Liver (tissue), 10 donors: ENCODE measurements at places on chromosomes 13 and 19. TPM values are rescaled to one million over a fixed set of nuclear protein-coding genes. Genes with fewer than 3 reads are reported as not detected.

The GIPR gene
- total RNA-seq, result 0.05 TPM

The JAK3 gene
- total RNA-seq, result 7.1 TPM

The SKA3 gene
- total RNA-seq, result under 0.01 TPM

The VSTM2B gene
- total RNA-seq, result not detected

The PROZ gene
- total RNA-seq, result 10.6 TPM

The TSSK6 gene
- total RNA-seq, result 1.2 TPM

The ZNF66 gene
- 4.5 TPM for total RNA-seq

The CPB2 gene
- 175 TPM for total RNA-seq

The SPTBN4 gene
- total RNA-seq, result 1.1 TPM

GRCh38 chr19:38183251-38183897 lies 40.6 kb downstream of the DPF1 start:
- DNase-seq, result peak; percentile 39
- H3K4me3 ChIP-seq, result no peak overlapping the region
- no peak overlapping the region for H3K27ac ChIP-seq
- H3K4me1 ChIP-seq, result no peaks in the 10 kb centered on the region
- no peaks in the 10 kb centered on the region for H3K27me3 ChIP-seq

GRCh38 chr19:49570997-49571676 lies 9.2 kb downstream of the NOSIP start:
- peaks cover 15% of the 10 kb centered on the region for H3K4me1 ChIP-seq
- no peak overlapping the region for H3K4me3 ChIP-seq
- no peaks in the 10 kb centered on the region for H3K36me3 ChIP-seq
- no peak for DNase-seq
- peak overlapping the region; percentile 61 for H3K27ac ChIP-seq

DNA sequence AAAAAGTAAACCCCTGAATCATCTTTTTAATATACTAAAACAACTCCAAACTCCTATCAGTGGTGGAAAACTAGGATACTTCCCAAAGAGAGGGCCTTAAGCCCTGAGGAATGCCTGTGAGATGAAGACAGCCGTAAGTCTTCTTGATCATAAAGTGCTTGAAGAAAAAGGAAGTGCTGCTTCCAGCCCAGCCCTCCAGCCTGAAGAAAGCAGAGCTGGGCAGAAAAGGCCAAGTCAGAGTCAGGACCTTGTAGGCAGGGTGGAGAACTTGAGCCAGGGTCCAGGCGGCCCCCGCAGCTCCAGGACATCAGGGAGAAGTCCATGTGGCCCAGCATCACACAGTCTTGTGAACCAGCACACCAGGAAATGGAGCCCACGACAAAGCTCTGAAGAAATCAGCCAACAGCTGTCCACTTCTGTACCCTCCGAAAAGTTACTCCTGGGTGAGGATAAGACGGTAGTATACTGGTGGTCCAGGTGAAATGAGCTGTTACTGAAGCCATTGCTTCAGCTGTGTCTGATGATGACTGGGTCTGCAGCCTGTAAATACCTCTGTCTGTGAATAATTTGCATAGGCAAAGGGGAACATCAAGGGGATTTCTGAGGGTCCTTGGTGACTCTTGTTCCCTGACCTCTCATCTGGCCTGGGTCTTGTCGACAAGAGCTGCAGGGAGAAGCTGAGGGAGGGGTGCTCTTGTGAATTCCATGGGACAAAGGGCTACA lies 18.7 kb upstream of the CRYL1 start:
- H3K4me3 ChIP-seq, result no peak overlapping the region
- DNase-seq, result no peak
- no peaks in the 10 kb centered on the region for H3K36me3 ChIP-seq
- H3K27me3 ChIP-seq, result no peaks in the 10 kb centered on the region
- H3K4me1 ChIP-seq, result peaks cover 5% of the 10 kb centered on the region
- H3K27ac ChIP-seq, result no peak overlapping the region

GRCh38 chr13:46587807-46588418 lies 34.9 kb downstream of the LRCH1 start:
- no peaks in the 10 kb centered on the region for H3K27me3 ChIP-seq
- no peaks in the 10 kb centered on the region for H3K36me3 ChIP-seq
- no peak overlapping the region for H3K4me3 ChIP-seq
- peaks cover 19% of the 10 kb centered on the region for H3K4me1 ChIP-seq
- no peak overlapping the region for H3K27ac ChIP-seq

DNA sequence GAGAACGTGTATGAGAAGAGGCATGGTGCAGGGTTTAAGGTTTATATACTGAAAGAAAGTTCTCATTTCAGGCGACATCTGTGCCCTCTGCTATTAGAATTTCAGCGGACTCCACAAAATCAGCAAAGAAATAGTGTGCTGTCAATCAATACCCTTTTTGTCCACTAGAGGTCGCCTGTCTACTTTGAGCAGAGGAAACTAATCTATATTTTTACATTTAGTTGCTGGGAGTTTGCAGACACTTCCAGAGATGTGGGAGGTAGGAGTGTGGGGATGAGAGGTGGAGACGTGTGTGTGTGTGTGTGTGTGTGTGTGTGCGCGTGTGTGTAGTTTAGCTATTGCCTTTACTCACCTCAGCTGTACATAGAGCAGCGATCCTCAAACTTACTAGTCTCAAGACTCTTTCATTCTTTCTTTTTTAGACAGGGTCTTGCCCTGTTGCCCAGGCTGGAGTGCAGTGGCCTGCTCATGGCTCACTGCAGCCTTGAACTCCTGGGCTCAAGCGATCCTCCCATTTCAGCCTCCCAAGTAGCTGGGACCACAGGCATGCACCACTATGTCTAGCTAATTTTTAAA lies 9.7 kb downstream of the INAFM1 start:
- no peaks in the 10 kb centered on the region for H3K36me3 ChIP-seq
- H3K4me1 ChIP-seq, result peaks cover 2% of the 10 kb centered on the region
- DNase-seq, result no peak
- no peak overlapping the region for H3K27ac ChIP-seq

DNA sequence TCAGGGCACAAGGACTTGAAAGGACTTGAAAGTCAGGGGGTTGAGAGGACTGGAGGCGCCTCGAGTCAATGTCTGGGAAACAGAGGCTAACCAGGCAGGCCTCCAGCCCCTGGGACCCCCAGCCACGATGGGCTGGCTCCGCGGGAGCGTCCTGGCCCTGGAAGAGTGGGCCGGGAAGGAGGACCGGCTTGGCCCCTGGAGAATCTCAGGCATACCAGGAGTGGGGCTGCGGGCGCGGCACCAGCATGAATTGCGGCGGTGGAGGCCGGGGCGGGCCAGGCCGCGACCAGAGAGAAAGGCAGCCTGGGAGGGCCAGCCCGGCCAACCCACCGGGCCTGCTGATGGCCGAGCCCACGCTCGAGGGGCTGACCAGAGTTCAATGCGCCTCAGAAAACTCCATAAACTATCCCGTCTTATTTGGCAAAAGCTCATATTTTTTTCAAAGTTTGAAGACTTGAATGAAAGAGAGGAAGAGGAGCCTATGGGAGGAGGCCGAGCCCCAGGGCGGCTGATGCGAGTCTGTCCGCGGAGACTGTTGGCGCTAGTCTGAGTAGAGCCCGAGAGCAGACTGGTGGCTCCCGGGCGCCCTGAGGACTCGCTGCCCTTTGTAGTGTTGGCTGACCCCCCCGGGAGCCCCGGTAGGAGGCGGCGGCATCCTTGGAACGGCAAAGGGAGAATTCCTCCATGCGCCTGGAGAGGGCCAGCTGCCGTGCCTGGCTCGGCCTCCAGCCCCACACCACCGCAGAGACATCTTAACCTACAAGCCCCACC lies 68.0 kb downstream of the MLLT1 start:
- H3K4me1 ChIP-seq, result no peaks in the 10 kb centered on the region
- no peaks in the 10 kb centered on the region for H3K27me3 ChIP-seq
- H3K36me3 ChIP-seq, result peaks cover 22% of the 10 kb centered on the region
- no peak for DNase-seq
- no peak overlapping the region for H3K4me3 ChIP-seq
- H3K27ac ChIP-seq, result no peak overlapping the region

DNA sequence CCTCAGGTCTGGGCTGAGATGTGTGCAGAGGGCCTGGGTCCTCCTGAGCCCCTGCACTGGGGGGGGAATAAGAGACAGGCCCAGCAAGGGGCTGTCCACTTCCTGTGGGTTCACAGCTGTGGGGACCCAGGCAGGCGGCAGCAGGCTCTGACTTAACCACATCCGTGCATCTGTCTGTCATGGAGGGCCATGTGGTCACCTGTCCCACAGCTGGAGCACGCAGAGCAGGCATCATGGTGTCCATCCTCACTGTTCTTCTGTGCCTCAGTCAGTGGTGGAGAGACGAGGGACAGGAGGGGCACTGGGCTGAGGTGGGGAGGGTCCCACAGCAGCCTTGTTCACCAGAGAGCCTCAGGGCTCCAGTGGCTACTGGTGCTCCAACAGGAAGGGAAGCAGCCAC lies 16.3 kb upstream of the KIR3DL3 start:
- no peak overlapping the region for H3K27ac ChIP-seq
- no peak for DNase-seq
- H3K27me3 ChIP-seq, result no peaks in the 10 kb centered on the region
- no peak overlapping the region for H3K4me3 ChIP-seq

DNA sequence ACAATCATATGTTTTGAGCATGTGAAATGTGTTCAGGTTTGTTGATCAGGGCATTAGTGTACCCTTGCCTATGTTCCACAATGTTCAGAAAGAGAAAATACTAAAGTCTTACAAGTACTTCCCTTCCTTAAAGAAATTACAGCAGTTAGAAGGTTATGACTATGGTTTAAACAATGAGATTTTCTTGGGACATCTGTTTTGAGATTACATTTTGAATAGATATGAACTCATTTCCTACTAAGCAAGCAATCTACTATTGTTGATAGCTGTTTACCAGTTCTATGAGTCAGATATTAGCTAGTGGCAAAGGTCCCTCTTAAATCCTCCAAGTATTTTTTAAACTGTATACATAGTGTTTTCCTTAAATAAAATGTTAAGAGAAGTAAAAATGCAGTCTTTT lies 241.3 kb downstream of the DACH1 start:
- no peaks in the 10 kb centered on the region for H3K27me3 ChIP-seq
- H3K36me3 ChIP-seq, result no peaks in the 10 kb centered on the region
- H3K27ac ChIP-seq, result no peak overlapping the region
- DNase-seq, result no peak
- H3K4me3 ChIP-seq, result no peak overlapping the region

DNA sequence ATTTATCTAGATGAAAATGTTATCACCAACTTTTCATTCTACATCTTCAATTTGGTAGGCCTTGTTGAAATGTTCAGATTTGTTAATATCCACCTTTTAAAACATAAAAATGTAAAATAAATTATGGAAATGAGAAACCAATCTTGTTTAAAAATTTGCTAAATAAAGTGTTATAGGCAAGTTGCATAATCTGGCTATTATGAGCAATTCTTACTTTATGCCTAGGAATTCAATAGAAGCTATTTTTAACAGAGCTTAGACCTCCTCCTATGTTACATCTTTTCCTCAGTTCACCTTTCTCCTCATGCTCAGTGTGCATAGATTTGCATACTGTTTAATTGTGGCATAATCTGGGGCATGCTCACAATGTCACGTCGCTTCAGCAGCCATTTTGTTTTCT lies 87.9 kb upstream of the POSTN start:
- no peak overlapping the region for H3K27ac ChIP-seq
- no peaks in the 10 kb centered on the region for H3K36me3 ChIP-seq
- H3K4me3 ChIP-seq, result no peak overlapping the region
- H3K27me3 ChIP-seq, result no peaks in the 10 kb centered on the region

GRCh38 chr13:23626700-23627099 lies 56.5 kb downstream of the TNFRSF19 start:
- no peaks in the 10 kb centered on the region for H3K36me3 ChIP-seq
- no peak for DNase-seq
- no peak overlapping the region for H3K4me3 ChIP-seq

DNA sequence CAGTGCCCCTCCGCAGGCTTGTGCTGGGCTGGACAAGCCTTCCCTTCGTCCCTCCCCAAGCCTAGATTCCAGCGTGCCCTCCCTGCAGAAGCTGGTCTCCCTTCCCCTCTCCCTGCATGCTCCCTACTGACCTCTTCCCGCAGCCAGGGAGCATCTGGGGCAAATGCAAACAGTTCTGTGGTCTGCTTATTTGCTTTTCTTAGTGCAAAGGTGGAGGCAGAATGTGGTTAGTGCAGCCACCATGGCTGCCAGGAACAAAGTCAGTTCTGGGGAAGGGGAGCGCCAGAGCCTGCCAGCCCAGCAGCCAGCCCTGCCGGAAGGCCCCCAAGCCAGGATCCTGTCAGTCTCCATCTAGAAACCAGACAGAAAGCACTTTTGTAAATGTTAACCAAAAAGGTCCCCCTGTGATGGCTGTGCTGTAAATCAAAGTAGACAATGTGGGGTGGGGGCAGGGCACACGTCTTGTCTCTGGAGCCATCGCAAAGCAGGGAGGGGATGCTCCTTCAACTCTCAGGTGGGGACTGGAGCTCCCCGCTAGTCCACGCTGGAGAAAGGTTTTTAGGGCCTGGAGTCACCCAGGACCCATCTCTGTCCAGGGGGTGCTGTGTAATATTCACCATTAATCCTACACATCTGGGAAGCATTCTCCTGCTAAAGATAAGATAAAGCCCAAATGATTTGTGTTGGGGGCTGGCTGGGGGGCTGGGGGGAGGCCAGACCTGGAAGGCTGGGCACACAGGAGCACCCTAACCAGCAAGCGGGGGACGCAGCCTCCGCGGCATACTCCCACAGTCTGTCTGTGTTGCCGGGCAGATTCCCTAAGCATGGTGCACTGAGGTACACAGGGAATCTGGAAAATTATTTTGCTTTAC lies 30.9 kb downstream of the SERP2 start:
- H3K36me3 ChIP-seq, result no peaks in the 10 kb centered on the region
- peak overlapping the region; percentile 49 for H3K4me3 ChIP-seq
- H3K27me3 ChIP-seq, result no peaks in the 10 kb centered on the region

- H3K27me3 ChIP-seq, result no peaks in the 10 kb centered on the region
- H3K4me3 ChIP-seq, result no peak overlapping the region
- H3K27ac ChIP-seq, result no peak overlapping the region
- H3K4me1 ChIP-seq, result no peaks in the 10 kb centered on the region
- DNase-seq, result no peak
Measured at GRCh38 chr13:93814658-93815057, 588.1 kb downstream of the GPC6 start.

GRCh38 chr13:32125751-32126150 lies 94.2 kb downstream of the FRY start:
- H3K27me3 ChIP-seq, result no peaks in the 10 kb centered on the region
- no peaks in the 10 kb centered on the region for H3K4me1 ChIP-seq
- no peak overlapping the region for H3K27ac ChIP-seq
- DNase-seq, result no peak
- H3K4me3 ChIP-seq, result no peak overlapping the region

DNA sequence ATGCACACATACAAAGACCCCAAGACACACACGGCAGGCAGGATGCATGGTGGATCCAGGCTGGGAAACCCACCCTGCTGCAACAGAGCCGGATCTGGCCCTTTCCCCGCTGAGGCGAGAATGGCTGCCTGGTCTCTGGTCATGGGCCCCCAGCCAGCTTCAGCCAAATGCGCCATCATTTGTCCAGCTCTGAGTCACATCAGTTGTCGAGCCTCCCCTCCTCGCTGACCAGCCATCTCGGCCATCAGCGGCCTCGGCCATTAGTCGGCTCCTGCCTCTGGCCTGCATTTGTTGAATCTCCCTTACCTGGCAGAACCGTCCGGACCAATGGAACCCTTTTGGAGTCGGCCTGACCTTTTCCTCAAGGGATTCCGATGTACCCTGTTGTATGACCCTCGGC lies 38.5 kb upstream of the POU2F2 start:
- H3K36me3 ChIP-seq, result no peaks in the 10 kb centered on the region
- DNase-seq, result no peak
- no peak overlapping the region for H3K4me3 ChIP-seq
- H3K27ac ChIP-seq, result no peak overlapping the region
- no peaks in the 10 kb centered on the region for H3K4me1 ChIP-seq
- peaks cover 4% of the 10 kb centered on the region for H3K27me3 ChIP-seq
